Activated CD8-positive, alpha-beta memory T cell treated with anti-CD3 and anti-CD28 coated beads, Interleukin-2, amount 10 ng/mL, durations not matched to agents 7 days and 5 days (primary cell): ENCODE measurements at places on chromosomes 6 and 20. TPM values are rescaled to one million over a fixed set of nuclear protein-coding genes. Genes with fewer than 3 reads are reported as not detected.

GRCh38 chr6:126198631-126199030, 141.3 kb upstream of the CENPW start:
- no peak overlapping the region for H3K27ac ChIP-seq
- no peaks in the 10 kb centered on the region for H3K27me3 ChIP-seq
- H3K36me3 ChIP-seq: peaks cover 10% of the 10 kb centered on the region
- peaks cover 23% of the 10 kb centered on the region for H3K4me1 ChIP-seq

DNA sequence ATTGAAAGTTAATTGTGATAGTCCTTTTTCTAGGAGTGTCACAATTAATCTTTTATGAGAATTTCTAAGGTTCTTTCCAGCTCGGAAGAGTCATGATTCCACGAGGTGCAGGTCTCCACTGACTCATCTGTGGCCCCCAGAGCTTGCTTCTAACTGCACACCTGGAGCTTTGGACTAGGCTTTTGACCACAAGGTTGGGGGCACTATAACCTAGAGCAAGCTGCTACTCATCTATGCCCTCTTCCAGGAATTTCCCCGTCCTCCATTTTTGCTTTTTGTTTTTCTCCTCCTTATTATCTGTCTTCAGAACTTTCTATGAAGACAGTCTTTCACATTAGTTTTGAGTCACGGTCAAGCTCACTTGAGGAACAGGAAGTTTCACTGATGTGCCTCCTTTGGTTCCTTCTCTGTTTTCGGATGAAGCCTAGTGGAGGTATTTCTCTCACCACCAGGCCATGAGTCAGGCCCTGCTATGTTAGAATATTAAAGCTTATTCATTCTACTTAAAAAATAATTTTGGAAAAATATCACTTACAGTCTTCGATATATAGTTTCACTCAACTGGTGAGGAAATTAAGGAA, 119.2 kb upstream of the INSM1 start:
- no peaks in the 10 kb centered on the region for H3K36me3 ChIP-seq
- H3K27ac ChIP-seq: no peak overlapping the region
- H3K4me3 ChIP-seq: no peak overlapping the region
- no peaks in the 10 kb centered on the region for H3K27me3 ChIP-seq
- DNase-seq: no peak

- H3K36me3 ChIP-seq: no peaks in the 10 kb centered on the region
- H3K4me3 ChIP-seq: no peak overlapping the region
- H3K27ac ChIP-seq: no peak overlapping the region
- no peak for DNase-seq
- no peaks in the 10 kb centered on the region for H3K4me1 ChIP-seq
Measured at GRCh38 chr6:146902846-146903245, 301.4 kb upstream of the STXBP5 start.

DNA sequence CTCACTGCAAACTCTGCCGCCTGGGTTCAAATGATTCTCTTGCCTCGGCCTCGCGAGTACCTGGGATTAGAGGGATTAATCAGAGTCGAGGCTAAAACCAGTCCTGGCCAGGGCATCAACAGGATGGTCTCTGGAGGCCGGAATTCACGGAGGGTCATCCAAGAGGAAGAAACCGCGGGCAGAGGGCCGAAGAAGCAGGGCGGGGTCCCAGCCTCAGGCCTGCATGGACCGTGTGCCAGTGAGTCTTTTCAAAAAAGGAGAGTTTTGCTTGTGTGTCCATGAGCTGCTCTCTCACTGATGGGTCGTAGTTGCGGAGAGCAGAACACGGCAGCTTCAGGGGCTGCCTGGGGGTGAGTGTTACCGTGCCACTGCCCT, 295.1 kb upstream of the ZNF337 start:
- H3K4me1 ChIP-seq: peaks cover 3% of the 10 kb centered on the region
- H3K27ac ChIP-seq: no peak overlapping the region
- DNase-seq: no peak
- no peaks in the 10 kb centered on the region for H3K36me3 ChIP-seq
- peaks cover 5% of the 10 kb centered on the region for H3K27me3 ChIP-seq

DNA sequence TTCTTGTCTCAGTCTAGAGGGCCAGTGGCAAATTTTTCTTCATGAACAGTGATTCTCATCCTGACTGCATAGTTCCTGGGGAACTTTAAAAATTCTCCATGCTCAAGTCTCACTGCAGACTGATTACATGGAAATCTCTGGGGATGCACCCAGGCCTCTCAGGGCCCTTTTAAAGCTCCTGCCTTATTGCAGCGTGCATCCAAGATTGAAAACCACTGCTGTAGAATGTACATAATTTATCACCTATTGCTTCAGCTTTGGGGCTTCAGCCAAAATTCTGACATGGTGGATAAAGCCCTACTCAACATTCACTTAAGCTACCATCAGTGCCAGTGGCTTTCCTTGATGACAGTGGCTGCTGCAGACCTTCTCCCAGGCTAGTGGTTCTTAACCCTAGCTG, 143.8 kb downstream of the BTBD3 start:
- no peak overlapping the region for H3K4me3 ChIP-seq
- no peaks in the 10 kb centered on the region for H3K36me3 ChIP-seq
- no peaks in the 10 kb centered on the region for H3K4me1 ChIP-seq
- H3K27me3 ChIP-seq: no peaks in the 10 kb centered on the region
- H3K27ac ChIP-seq: no peak overlapping the region
- DNase-seq: no peak

GRCh38 chr20:891058-891705, 25.0 kb downstream of the ANGPT4 start:
- no peak for DNase-seq
- no peaks in the 10 kb centered on the region for H3K4me1 ChIP-seq
- no peaks in the 10 kb centered on the region for H3K36me3 ChIP-seq
- H3K27ac ChIP-seq: no peak overlapping the region
- no peak overlapping the region for H3K4me3 ChIP-seq

Gene GMPR
- total RNA-seq: 11.8 TPM

Gene TMEM244
- total RNA-seq: 0.99 TPM
